Stimulated activated CD4-positive, alpha-beta T cell treated with anti-CD3 and anti-CD28 coated beads, Interleukin-2, amount 100 ng/mL, for 24 hours (primary cell): ENCODE measurements at places on chromosomes 5 and 9.

DNA sequence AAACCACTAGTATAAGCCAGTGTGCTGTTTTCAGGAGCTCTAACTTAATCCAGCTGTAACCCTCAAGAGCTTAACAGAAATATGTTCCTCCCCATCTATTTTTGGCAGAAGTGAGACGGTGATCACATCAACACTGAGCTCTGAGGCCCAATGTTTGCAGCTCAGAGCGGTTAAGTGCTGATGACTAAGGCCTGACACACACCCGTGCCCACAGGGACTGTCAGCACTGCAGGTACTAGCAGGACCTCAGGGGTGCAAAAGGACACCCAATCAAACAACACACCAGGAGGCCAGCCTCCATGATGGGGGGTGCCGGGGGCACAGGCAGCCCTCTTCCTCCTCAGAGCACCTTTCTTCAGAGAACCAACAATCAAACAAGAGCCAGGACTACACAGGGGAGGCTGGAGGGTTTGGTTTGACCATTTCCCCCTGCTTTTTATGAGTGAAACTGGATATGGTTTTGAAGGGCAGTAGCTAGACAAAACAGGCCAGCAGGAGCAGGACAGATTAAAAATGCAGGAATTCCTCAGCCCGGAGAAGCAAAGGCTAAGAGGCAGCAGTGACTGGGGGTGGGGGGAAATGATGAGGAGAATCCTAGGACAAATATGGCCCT is 61.3 kb downstream of the RAPGEF1 start:
- DNase-seq: peak; percentile 81

GRCh38 chr5:132257131-132258101 is at the start of gene PDLIM4:
PDLIM4 (plus strand) TSS chr5:132257696; CDS start chr5:132257735, 39 bp downstream.
- DNase-seq: no peak

GRCh38 chr5:24365406-24365805 is 279.4 kb downstream of the CDH10 start:
- no peak for DNase-seq

DNA sequence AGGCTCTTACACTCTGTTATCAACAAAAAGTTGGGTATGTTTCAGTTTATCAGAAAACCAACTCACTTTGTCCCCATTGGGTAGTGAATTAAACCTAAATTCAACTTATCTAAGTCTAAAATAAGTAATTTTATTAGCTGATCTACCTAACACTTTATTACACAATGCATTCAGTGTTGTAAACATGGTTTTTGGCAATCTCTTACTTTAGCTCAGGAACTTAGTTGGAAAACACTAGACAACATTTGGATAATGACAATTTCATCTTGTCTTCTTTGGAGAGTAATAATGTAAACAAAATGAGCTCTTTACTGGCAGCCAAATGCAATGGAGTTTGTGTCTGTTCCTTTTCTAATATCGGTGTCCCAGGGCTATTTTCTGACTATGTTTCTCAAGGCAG is 33.0 kb downstream of the FGF10 start:
- DNase-seq: no peak

- no peak for DNase-seq
Observed at GRCh38 chr5:55623789-55624188, 88.3 kb downstream of the SLC38A9 start.

GRCh38 chr5:132658381-132659302 is 669 bp downstream of the IL13 start:
- DNase-seq: no peak

DNA sequence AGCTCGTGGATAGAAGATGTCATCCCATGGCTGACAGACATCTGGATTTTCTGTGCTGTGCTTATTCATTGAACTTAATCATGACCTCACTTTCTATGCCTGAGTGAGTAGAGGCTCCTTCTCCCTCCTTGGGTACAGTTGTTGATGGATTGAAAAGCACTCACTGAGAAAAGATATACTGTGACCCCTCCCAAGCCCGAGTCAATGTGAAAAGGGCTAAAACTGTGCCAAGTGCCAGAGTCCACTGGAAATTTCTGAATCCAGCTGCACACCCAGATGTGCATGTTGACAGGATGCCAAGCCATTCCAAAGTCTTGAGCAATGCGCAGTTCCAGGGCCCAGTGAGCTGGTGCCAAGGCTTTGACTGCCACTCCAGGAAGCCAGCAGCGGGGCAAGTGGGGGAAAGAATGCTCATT is 473.0 kb downstream of the NTRK2 start:
- no peak for DNase-seq

GRCh38 chr5:23223846-23224245 is 283.6 kb upstream of the PRDM9 start:
- no peak for DNase-seq

GRCh38 chr5:135051872-135052271 is 17.8 kb upstream of the PITX1 start:
- DNase-seq: no peak

- DNase-seq: no peak
Observed at GRCh38 chr5:80072103-80073073, 37.2 kb downstream of the THBS4 start.

DNA sequence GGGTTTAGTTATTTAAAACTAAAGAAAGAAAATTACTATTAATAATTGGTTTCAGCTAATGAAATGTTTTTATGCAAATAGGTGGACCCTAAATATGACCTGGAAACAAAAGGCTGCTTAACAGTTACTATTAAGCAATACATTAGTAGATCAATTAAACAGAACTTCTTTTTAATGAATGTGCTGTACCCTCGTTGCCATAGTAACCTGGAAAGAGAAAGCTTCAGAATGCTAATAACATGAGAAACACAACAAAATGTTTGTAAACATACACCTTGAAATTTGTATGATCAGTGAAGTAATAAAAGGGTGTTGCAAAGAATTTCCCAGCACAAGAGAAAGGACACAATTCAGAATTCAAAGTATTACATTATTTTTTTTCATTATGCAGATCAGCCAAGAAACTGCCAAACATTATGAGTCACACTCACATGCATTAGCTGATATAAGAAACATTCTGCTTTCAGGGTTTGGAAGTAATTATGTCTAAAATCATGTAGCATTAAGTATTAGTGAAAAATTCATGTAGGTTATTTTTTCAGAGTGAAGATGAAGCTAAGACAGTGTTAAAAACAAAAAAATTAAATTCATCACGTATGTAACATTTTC is 348.3 kb downstream of the ISL1 start:
- DNase-seq: no peak

DNA sequence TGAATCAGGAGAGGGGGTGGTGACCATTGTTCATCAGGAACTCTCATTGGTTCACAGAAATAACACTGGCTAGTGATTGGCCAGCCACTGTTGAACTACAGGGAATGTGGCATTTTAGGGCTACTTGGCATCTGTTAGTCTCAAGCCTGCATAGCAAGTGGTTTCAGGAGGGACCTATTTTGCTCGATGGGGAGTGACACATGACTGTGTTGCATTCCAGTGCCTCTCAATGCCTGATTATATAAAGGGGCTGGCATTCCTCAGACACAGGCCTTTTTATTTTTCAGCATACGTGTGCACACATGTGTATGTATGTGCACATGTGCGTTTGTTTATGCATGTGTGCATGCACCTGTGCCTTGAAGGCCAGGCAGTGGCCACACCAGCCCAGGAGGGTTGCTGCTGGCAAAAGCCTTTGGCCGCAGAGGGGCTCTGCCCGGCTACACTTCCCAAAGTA is 23.2 kb downstream of the FGD3 start:
- DNase-seq: no peak

- no peak for DNase-seq
Observed at GRCh38 chr9:127417131-127418036, 6.8 kb upstream of the ZNF79 start.

GRCh38 chr5:62477801-62478200 is 65.2 kb downstream of the IPO11 start:
- no peak for DNase-seq

DNA sequence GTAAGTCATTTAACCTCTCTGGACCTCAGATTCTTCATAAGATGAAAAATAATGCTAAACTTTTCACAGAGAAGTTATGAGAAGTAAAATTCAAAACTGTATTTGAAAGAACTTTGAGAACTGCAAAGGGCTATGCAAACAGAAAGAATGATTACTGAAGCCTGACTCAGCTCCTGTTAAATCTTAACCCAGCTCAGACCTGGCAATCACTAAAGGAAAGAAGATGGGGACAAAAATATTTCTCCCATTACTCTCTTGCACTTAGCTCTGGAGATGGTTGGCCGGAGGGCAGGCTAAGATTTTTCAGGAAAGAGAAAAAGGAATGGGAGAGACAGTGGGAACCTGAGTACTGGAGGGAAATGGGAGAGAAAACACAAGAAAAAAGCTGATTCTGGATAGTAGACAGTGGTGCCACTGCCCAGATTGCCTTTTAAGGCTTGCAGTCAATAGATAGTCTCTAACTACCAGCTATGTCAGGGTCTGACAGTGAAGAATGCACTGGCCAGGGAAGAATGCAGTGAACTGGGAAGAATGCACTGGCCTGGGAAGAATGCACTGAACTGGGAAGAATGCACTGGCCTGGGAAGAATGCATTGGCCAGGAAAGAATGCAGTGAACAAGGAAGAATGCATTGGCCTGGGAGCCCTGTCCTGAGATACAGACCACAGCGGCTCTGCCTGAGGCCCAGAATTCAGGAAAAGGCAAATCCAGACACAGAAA is 25.2 kb upstream of the CEMIP2 start:
- no peak for DNase-seq

- no peak for DNase-seq
Observed at GRCh38 chr9:128771094-128771721, 519 bp downstream of the ZER1 start.

DNA sequence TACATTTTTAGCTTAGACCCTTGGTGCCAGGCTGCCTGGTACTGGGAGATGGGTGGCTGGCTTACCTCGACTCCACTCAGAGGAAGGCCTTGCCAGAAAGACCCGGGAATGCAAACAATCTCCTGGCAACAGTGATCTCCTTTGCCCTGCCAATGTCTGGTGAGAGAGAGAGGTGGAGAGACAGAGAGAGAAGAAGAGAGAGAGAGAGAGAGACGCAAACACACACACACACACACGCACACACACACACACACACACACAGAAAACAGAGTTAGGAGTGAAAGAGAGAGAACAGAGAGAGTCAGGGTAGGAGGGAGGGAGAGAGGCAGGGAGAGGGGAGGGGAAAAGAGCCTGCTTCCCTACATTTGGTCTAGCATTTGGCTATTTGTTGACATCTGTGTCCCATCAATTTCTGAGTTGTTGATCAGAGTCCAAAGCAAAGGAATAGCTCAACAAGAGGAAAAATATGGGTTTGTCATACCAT is 181.6 kb upstream of the MAP1B start:
- DNase-seq: no peak

GRCh38 chr9:126678989-126679388 is 65.3 kb downstream of the LMX1B start:
- no peak for DNase-seq

- no peak for DNase-seq
Observed at GRCh38 chr9:35564658-35565061, 40.4 kb upstream of the TESK1 start.

DNA sequence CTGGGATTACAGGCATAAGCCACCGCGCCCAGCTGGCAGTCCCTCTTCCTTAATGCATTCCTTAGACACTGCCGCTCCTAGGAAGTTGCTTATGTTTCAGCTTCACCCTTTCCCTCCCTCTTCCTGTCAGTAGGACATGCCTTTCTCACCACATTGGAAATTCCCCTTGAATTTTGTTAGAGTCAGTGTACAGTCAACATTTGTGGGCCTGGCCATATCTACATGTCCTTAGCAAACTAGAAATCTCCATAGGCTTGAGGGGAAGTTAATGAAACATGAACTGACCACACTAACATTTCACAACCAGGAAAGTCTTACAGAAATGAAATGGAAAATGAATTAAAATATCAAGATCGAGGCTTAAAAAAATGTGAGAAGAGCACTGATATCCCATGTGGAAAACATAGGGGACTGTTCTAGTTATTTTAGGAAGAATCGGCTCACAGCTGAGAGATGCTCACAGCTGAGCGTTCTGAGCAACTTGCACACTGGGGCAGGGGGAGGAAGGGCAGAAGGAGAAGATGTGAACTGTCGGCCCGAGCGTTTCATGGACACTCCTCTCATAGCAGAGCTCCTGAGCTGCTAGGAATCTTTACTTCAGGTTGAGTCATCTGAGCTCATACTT is 21.1 kb upstream of the LVRN start:
- DNase-seq: no peak

- DNase-seq: no peak
Observed at GRCh38 chr9:134642385-134643181, 980 bp downstream of the COL5A1 start.

DNA sequence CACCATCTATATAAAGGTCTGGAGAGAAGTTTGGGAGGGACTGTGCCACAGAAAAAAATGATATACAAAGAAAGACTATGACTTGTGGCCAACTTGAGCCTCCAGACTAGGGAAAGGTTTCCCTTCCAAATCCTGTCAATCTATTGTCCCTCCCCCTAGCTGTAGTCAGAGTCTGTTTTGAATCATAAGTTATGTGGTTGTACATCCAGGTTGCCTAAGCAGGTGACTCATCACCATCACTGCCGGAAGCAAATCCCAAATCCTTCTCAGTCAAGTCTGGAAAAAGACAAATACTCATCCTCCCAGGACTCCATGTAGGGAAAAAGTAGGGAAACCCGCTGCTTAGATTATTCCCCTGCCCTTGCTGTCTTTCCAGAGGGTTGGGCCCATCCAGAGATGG is 235.7 kb downstream of the CDK5RAP2 start:
- DNase-seq: no peak

DNA sequence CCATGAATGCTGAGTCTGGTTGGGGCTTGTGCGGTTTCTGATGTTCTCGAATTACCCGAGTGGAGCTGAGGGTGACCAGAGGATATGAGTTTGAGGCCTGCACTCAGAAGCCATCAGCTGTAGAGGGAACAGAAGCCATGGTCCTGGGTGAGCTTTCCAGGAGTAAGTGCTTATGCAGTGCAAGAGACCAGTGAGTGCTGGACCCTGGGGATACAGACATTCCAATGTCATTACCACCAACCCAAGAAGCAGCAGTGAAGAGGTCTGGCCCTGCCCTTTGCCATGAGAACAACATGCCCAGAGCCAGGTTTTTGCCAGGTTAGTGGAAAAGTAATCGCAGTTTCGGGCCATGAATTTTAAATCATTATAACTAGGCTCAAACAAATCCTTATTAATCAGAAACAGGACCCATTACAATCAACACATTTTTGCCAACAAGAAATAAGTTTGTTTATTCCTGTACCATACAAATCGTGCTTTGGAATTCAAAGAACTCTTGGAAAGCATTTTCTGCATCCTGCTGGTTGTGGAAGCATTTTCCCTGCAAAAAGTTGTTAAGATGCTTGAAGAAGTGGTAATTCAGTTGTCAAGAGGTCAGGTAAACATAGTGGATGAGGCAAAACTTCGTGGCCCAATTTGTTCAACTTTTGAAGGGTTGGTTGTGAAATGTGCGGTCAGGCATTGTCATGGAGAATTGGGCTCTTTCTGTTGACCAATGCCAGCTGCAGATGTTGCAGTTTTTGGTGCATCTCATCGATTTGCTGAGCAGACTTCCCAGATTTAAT is 154.6 kb downstream of the SYK start:
- DNase-seq: no peak

GRCh38 chr9:105328296-105328695 is 83.8 kb downstream of the SLC44A1 start:
- DNase-seq: no peak

- DNase-seq: no peak
Observed at GRCh38 chr5:72185496-72186329, 78.4 kb downstream of the MAP1B start.

- no peak for DNase-seq
Observed at GRCh38 chr5:167709625-167710024, 581.8 kb upstream of the WWC1 start.

- no peak for DNase-seq
Observed at GRCh38 chr9:107039542-107039941, 176.6 kb downstream of the ZNF462 start.

GRCh38 chr5:77170196-77170890 is 40.1 kb upstream of the PDE8B start:
- no peak for DNase-seq

GRCh38 chr5:73213566-73213998 is 40.6 kb downstream of the TMEM174 start:
- DNase-seq: peak; percentile 43
